ENCODE measurements at places on chromosomes 7 and 10.

- no peak for DNase-seq
Observed at GRCh38 chr10:80392250-80392649, 16.1 kb upstream of the PRXL2A start.

GRCh38 chr10:48330269-48330668, 23.8 kb downstream of the MAPK8 start:
- DNase-seq: no peak

DNA sequence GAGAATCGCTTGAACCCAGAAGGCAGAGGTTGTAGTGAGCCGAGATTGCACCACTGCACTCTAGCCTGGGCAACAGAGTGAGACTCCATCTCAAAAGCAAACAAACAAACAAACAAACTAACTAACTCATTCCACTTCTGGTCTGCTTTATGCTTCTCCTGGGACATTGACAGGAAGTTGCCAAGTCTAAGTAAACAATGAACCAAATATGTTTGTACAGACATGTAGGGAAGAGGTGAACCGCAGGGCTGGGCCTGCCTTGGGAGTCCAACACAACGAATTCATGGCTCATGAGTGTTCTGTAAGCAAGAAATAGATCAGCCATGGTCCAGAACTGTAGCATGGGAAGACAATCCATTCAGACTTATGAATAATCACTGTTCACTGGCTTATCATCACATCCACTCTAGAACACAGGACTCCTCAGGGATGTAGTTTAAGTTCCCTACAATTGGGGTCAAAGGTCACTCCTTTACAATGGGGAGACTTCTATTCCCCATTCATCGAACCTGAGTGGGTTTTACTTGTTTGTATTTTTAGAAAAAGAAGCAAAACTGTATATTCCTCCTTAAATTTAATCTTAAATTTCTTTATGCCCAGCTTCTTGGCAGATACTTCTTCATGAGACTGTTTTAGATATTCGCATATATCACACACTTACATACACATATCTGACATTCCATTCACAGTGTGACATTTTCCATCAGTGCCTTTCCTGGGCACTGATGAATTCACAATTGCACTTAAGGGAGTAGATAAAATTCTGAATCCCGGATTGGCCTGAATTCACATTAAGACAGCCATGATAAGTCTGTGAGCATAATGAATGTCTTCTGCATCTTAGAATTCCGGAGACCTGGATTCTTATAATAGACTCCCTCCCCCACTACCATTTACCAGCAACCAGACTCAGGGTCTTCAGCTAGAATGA, 159.1 kb upstream of the EEPD1 start:
- DNase-seq: peak; percentile 33

DNA sequence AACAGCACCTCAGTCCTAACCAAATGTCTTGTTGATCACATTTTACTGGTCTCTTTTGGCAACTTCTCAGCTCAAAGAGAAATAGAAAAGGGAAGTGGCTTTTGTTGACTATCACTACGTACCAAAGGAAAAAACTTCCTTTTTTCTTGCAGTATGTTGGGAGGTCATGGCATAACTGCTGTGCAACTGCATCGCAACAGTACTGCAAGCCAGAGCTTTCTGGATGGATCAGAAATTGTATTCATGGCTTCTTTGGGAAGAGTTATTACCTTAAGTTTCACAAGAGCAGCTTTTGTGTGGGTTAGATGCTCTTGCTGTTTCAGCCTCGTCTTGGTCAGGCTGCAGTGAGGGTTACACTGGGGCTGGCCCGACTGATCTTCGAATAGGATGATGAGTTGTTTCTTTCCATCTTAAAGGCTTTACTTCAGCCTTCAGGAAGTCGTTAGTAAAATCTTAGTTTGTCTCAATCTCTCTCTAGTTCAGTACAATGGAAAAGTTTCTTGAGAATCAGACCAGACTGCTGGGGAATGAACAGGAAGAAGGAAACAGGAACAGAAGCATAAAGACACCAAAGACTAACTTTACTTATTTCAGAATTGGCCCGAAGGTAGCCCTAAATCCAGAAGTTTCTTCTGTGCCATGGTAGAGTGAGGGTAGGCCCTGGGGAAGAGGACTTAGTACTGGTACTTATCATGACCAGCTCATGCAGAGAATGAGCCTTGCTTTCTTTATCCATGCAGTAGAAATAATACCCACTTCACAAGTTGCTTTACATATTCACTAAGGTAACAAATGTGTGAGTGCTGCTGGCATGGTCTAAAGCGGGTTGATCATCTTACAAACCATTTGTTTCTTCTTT, 153.6 kb downstream of the CELF2 start:
- DNase-seq: no peak

GRCh38 chr7:132940084-132940483, 141.8 kb downstream of the CHCHD3 start:
- no peak for DNase-seq

DNA sequence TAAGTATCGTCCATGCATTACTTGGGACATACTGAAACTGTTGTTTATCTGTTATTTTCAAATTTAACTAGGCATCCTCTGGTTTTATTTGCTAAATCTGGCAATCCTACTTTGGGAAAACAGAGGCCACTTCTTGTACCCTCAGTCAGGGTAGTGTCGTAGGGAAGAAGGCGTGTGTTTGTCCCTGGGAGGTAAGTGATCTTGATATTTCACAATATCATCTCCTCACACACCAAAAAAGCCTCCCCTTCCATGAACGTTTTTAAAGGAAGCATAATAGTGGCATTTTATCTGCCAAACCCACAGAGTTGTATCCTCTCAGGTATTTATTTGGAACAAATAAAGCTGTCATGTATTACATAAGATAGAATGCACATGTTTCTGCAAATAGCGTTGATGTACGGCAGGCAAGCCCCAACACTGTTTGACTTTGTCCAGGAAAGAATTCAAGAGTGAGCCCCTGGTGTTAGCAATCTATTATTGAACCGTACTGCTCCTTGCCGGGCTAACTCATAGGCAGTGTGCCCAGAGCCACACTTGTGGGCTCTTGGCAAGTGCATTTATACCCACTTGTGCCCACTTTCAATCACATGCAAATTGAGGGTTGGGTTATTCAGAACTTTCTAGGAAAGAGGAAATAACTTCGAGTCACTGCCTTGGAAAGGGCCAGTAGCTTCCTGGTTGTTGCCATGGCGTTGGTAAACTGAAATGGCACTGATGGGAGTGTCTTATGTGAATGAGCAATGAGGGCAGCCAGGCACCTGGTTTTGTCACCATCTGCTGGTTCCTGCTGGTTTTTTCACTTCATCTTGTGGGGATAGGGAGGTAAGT, 266.0 kb downstream of the USP6NL start:
- DNase-seq: no peak

GRCh38 chr7:30617359-30617758, 22.7 kb downstream of the GARS1 start:
- DNase-seq: no peak

GRCh38 chr7:36690514-36691187, 33.6 kb downstream of the AOAH start:
- DNase-seq: no peak

DNA sequence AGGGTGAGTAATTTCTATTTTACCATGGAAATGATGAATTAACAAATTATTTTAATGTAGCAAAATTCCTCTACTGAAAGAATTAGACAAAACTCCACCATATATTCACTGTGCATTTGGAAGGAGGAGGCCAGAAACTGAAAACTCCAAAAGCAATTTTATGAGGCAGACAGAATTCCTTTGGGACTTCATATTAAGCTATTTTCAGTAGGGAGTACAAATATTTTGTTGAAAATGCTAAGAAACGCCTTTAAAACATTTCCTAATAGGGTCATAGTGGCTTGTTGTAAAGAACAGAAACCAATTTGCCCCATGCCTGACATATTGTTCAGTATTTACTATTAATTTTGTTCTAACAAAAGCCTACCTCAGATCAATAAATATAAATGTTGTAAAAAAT, 117.8 kb downstream of the TES start:
- DNase-seq: no peak
